Kidney tubule cell (primary cell): ENCODE measurements at places on chromosomes 13 and 19.
A peak's percentile ranks its signal among the peaks of the same experiment; 100 is the strongest.

- peak; percentile 91 for DNase-seq
Measured at GRCh38 chr19:45667620-45668341, at the start of gene GIPR. Gene GIPR (plus strand): TSS chr19:45668221. CDS start chr19:45669521, 1,300 bp downstream.

GRCh38 chr13:76795701-76796695 lies 90.2 kb downstream of the KCTD12 start:
- DNase-seq: no peak

DNA sequence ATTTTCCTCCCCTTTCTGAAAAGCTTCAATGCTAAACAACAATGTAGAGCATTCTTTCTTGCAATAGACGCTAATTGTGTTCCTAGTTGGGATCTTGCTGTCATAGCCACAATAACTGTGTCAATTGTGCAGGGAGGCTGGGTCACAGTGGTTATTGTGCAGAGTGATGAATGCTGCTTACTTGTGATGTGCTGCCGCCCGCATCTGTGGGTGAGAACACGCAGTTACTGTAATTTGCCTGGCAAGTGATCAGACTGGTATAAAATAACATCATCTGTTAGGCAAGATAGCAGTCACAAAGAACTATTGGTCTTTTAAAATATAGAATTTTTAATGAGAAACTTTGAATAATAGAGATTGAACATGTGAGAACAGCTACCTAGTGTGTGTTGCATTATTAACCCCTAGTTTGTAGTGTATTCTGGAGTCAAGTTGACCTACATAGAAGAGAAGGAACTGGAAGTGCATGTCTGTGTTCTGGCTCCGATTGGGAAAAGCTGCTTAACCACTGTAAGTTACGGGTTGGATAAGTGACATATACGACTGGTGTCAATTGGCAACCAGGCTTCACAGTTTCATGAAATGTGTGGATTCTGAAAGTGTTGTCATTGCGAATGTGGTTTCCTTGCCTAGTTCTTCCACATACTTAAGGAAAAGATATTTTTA lies 43.6 kb downstream of the SLAIN1 start:
- DNase-seq: no peak

GRCh38 chr13:113863524-113864272 lies at the start of gene GAS6:
Gene GAS6 (minus strand): TSS chr13:113864076. CDS start chr13:113863920, 156 bp downstream.
- DNase-seq: peak; percentile 54

GRCh38 chr19:51621178-51621577 lies 9.0 kb downstream of the SIGLEC5 start:
- DNase-seq: no peak

- DNase-seq: no peak
Measured at GRCh38 chr19:53910170-53910518, 1.1 kb downstream of the CACNG7 start.

- DNase-seq: no peak
Measured at GRCh38 chr19:1655131-1655981, 2.9 kb upstream of the TCF3 start.

DNA sequence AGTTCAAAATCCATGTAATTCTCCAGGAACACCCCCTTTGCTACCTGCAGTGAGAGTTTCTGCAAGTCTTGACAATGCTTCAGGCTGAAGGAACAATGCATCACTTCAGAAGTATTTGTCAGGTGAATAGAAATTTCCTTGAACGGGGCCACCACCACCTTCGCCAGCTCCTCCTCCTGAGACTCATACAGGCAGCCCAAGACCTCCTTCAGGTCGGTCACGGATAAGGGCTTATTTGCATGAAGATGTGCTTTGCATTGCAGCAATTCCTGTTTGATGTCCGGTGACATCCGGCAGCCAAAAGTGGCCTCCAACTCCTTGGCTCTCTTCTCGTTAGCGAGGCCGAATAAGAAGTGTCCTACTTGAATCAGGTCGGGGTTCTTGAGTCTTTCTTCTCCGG lies 8.4 kb downstream of the NLRP7 start:
- no peak for DNase-seq

DNA sequence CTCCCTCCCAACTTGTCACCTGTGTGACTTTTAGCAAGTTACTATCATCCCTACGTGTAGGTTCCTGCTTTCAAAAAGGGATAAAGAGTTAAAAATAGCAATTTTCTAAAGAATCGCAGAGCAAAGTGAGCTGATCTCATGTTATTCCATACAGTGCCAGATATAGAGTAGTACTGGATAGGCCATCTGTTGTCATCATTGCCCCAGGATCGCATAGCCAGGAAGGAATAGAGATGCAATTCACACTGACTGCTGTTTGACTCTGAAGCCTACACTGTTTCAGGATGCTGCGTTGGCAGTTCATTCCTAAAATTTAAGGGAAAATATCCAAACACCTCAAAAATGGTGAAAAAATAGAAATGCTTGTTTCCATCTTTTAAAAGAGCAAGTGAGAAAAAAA lies 138.9 kb downstream of the SHISA2 start:
- DNase-seq: no peak

GRCh38 chr19:35021596-35021995 lies 8.7 kb upstream of the SCN1B start:
- DNase-seq: no peak

DNA sequence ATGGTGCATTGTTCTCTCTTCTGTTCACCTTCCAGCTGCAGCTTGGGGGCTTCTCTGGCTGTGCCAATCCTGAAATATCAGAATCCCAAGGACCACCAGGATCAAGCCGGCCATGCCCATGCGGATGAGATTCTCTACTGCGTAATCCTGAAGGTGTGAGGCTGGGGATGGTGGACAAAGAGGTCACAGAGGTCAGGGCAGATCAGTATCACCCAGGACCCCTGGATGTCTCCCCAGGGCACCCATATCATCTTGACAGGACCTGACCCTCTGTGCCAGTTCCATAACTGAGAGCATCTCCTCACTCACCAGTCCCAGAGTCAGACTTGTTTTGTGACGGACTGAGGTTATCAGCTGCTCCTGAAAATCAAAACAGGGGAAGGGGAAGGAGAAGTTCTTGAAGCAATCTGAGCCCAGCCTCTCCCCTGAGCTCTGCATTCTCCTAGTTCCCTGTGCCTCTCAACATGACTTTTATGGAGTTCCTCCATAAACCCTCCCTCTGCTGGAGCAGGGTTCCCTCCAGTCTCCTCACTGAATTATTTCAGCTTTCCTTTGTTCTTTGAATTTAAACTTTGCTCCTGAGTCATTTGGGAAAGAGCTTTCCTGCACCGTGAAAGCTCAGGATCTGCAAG lies 5.5 kb downstream of the LILRA5 start:
- no peak for DNase-seq

DNA sequence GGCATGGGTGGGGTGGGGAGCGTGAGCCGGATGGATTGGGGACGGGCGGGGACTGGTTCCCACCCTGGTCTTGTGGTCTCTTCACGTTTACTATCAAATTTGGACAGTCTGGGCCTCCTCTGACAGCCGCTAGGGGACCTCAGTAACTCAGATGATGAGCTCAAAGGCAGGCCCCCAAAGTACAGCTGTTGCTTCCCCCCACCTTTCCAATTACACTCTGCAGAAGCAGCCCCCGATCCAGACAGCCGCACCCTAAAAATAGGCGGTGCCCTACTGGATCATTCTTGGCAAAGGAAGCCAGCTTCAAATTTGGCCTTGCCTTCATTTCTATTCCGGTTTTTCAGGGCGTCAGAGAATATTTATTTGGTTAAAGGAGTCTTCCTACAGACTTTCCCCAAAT lies 1.9 kb upstream of the FOXO1 start:
- no peak for DNase-seq

- no peak for DNase-seq
Measured at GRCh38 chr19:46232029-46232428, 2.5 kb downstream of the IGFL1 start.

- no peak for DNase-seq
Measured at GRCh38 chr19:15194938-15195337, 5.9 kb downstream of the NOTCH3 start.

GRCh38 chr19:57053401-57053800 lies 66.4 kb upstream of the USP29 start:
- DNase-seq: no peak

GRCh38 chr13:108682714-108683113 lies 53.3 kb downstream of the MYO16 start:
- DNase-seq: no peak

DNA sequence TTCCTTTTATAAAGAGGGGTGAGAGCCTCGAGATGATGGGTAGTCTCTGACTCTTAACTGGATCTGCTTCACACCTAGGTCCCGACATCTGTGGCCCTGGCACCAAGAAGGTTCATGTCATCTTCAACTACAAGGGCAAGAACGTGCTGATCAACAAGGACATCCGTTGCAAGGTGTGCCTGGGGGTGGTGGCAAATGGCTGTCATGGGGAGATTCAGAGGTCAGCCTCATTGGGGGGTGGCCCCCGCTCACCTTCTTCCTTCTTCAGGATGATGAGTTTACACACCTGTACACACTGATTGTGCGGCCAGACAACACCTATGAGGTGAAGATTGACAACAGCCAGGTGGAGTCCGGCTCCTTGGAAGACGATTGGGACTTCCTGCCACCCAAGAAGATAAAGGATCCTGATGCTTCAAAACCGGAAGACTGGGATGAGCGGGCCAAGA lies 1.6 kb downstream of the CALR start:
- DNase-seq: no peak

DNA sequence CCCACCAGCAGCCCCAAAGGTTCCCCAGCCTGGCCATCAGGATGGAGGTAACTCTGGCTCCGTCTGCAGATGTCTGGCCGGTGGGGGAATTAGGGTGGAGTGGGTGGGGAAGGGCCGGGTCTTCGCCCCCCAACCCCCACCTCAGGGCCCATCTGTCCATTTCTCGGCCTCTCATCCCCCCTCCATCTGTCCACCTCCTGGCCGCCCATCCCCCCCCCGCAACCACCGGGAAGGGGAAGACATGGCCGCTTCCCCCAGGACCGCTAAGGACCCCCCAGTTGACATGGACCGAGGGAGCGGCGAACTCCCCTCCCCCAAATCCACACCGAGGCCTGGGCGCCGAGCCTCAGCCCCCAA lies 793 bp downstream of the LRFN1 start:
- no peak for DNase-seq

DNA sequence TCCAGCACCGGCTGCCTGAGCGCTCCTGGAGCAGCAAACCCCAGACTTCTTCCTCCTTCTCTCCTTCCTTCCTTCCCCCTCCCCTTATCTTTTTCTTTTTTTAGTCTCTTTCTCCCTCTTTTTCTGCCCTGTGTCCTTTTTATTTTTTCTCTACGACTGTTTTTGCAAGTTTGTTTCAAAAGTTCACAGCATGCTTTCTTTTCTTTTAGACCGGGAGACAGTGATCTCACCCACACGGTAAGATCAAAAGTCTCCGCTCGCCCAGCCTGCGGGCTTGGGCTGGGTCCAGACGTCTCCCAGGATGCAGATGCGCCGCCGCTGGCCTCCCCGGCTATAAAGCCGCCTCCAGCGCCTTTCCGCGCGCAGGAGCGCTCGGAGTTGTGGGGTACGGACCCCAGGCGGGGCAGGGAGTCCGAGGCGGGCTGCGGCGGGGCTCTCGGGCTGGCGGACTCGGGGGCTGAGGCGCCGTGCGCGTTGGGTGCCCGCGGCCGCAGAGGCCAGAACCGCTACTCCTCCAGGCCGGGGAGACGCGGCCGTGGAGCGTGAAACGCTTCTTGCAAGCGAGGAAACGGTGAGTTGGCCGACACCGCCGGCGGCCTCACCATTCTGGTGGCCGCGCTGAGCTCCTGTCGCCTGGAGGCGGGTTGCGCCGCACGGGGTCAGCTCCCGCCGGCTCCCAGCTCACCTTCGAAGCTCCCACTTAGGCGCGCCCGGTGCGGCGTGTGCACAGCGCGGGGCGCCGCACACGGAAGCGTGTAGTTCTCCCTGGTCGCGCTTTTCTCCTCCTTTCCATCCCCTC lies 2.0 kb upstream of the TSHZ3 start:
- peak; percentile 59 for DNase-seq

DNA sequence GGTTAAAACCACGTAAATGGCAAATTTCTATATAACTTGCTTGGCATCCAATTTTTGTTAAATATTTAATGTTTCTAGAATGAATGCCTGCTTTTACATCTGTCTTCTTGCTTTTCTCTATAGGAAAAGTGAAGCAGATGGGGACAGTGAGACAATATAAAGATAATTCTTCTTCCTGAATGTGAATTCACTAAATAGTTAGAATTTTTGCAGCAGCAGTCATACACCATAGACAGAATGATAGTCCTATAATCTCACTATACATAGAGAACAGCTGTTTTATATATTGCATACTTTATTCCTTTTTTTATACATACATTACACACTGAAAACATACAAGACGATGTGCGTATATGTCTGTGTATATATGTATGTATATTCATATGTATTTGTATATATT lies 1127.3 kb downstream of the PCDH9 start:
- DNase-seq: no peak

GRCh38 chr13:35789335-35790165 lies 313.1 kb upstream of the MAB21L1 start:
- DNase-seq: peak; percentile 50

DNA sequence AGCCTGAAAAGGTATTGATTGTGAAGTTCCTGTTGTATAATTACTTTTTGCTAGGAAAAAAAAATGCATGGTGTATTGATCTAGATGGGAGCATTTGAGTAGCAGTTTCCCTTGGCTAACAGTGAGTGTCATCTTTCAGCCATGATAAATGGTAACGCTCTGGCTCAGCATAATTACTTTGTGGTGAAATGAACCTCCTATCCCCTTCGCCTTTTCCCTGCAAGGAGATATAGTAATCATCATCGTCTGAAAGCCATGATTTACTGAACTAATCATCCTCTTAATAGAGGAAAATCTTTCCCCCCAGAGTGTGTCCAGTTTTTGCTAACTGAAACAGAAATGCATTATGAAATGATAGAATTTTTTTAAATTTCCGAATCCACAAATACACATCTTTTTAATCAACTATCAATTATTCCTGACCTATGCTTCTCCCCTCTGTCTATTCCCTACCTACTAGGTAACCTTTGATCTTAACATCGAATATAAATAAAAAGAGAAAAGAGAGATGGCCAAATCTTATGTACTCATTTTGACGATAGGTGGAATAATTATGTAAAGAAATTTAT lies 88.7 kb downstream of the MAB21L1 start:
- no peak for DNase-seq

DNA sequence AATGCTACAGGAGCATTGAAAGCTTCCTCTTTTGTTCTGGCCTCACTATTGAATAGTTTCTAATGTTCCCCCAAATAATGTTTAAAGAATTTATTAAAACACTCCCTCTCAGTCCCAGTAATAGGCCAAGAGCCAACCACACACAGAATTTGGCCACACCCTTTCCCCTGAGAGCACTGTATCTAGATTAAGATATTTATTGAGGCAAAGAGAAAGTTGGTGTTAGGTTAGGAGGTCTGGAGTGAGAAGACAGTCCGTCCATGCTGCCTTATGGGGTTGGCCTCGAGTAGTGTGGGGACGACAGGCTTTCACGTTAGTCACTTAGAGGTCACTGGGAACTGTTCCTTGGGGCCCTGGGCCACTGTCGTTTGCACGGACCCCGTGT lies 122.9 kb upstream of the RNF113B start:
- DNase-seq: no peak

- DNase-seq: no peak
Measured at GRCh38 chr19:30437869-30438268, 65.7 kb downstream of the ZNF536 start.

- peak; percentile 90 for DNase-seq
Measured at GRCh38 chr19:18526316-18526715, 4.4 kb upstream of the ELL start.
